Nucleus accumbens (tissue), 56 donors: ENCODE measurements at places on chromosomes 12 and 14.

- DNase-seq, result peak; percentile 40
Measured at GRCh38 chr12:62647586-62647985, 181.0 kb downstream of the MON2 start.

- no peak for DNase-seq
Measured at GRCh38 chr14:74649167-74649566, 37.1 kb upstream of the LTBP2 start.

- DNase-seq, result no peak
Measured at GRCh38 chr12:113083863-113084435, 27.4 kb downstream of the DTX1 start.

DNA sequence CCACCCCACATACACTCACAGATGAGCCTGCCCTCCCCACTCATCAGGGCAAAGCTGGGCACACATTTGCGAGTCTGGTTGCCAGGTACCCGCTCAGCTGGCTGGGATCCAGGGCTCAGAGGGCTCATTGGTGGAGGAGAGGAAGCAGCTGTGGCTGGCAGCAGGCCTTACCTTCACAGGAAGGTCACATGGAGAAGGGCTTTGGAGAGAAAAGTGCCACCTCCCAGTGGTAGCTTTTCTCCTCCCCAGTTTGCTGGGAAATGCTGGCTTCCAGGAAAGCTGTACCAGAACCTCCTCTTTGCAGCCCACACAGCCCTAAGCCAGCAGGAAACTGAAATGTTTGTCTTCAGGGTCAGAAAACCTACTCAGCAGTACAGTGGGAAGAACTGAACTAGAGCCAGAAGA is 55.6 kb downstream of the LGMN start:
- DNase-seq, result no peak

- peak; percentile 0 for DNase-seq
Measured at GRCh38 chr12:126483145-126484068, 1418.2 kb downstream of the AACS start.

GRCh38 chr12:72307229-72307628 is 35.1 kb downstream of the TRHDE start:
- no peak for DNase-seq

DNA sequence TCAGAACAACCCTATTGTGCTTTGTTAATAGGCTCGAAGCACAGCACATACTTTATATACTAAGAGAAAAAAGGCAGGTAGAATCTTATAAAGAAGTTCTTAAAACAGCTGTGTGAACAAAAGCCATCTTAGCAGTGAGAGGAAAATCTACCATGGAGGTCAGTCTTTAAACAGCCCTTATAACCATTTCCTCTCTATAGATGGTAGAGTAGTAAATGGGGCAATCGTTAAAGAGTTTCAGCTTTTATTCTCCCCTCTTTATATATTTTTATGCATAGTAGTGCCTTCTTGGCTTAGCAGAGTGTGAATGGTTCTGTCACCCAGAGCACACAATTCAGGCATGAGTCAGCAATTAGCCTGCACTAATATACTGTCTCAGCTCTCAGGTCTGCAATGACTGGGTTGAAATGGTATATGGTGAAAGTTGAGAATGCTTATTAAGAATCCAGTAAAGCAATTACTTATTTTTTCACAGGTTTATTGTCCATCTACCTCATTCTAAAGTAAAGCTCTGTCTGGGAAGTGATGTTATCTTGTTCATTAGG is 305.0 kb downstream of the NELL2 start:
- no peak for DNase-seq
